Activated CD4-positive, CD25-positive, alpha-beta regulatory T cell treated with anti-CD3 and anti-CD28 coated beads, Interleukin-2, amount 50 U/mL, for 72 hours (primary cell): ENCODE measurements at places on chromosomes 3 and 15.

GRCh38 chr3:169818316-169818715 is 5.6 kb upstream of the LRRC34 start:
- no peak for DNase-seq

DNA sequence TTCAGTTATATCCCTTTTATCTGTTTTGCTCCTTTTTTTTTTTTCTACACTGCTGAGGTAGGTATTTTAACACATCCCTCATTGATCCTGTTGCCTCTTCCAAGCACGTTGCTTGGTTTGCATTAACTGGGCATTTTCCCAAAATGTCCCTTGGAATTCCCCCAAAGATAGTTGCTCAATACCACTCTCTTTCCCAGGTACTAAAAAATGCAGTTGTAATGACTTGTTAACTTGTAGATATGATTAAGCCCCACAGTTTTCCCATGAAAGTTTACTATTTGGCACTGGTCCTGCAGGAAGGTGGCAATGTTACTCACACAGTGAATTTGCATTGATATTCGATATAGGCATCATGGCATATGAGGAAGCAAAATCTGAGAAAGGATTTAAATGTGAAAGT is 67.1 kb downstream of the GRM7 start:
- no peak for DNase-seq

DNA sequence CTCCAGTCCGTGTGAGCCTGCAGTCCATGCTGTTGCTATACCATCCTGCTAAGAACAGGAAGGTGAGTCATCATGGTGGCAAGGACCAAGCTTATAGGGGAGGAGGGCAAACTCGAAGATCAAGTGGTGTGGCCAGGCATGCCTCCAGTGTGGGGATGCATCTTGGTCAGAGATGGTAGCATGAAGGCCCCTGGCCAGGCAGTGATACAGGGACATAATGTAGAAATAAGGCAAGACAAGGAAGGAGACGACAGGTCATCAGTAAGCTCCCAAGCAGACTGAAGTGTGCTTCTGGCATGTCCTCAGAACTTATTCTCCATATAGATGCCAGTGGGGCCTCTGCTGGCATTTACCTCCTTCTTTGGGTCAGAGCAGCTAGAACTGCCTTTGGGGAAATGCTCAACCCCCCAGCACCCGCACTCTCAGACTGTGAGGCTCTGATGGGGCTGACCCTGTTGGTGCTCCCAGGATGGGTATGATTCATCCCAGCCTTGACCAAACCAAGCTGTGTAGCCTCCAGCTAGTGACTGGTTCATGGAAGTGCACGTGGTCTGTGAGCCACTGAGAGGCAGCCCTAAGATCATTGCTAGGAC is 52.5 kb upstream of the ATP2B2 start:
- DNase-seq: no peak

- no peak for DNase-seq
Observed at GRCh38 chr15:40266828-40267304, 16.0 kb downstream of the ANKRD63 start.

DNA sequence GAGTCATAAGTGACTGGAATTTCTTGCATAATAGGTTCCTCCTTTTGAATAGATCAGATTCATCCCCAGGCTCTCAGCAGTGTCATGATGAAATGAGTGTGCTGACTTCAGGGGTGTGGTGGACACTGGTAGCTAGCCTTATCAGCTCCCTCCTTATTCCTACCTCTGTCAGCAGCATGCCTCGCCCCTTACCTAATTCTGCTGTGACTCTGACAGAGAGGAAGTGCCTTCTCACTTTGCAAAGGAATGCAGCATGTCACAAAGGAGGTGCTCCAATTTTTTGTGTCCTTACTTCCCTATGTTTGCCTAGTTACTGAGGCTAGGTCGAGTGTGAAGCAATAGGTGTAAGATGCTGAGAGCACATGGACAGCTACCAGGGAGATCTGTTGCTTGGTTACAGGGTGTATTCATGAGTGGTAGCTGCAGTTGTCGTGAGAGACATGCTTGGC is 90.6 kb downstream of the TNFAIP8L3 start:
- DNase-seq: no peak

GRCh38 chr3:35772381-35773015 is 133.2 kb downstream of the ARPP21 start:
- DNase-seq: no peak

DNA sequence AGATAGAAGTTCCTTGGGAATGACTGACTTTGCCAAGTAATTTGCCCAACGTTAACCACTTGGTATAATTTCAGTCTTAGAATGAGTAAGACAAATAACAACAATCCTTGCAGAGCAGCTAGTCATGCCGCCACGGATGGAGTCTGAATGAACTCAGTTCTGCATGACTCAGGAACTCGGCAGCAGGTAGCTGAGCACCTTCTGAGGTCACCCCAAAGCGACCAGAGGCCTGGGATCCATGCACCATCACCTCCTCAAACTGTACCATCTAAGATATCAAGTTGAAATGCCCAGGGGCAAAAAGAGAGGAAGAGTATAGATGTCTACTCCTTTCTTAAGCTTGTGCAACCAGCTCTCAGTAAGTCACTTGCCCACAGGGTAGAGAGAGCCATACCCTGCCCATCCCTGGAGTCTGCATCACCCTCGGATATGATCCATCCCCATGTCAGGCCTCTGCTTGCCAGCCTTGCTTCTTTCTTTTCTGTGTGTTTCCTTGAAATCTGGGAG is 8.5 kb upstream of the CDCP1 start:
- DNase-seq: no peak
